GM13977 (cell line): ENCODE measurements at places on chromosomes 5 and 9.

- DNase-seq: no peak
These were observed 17.6 kb upstream of the AGGF1 start for GRCh38 chr5:77012601-77013000.

- DNase-seq: no peak
These were observed 62.6 kb upstream of the SLC25A51 start for GRCh38 chr9:37966412-37967013.

GRCh38 chr5:134127988-134128647, 13.6 kb downstream of the TCF7 start:
- no peak for DNase-seq

GRCh38 chr9:130343445-130343918, 77.9 kb downstream of the HMCN2 start:
- peak; percentile 48 for DNase-seq

DNA sequence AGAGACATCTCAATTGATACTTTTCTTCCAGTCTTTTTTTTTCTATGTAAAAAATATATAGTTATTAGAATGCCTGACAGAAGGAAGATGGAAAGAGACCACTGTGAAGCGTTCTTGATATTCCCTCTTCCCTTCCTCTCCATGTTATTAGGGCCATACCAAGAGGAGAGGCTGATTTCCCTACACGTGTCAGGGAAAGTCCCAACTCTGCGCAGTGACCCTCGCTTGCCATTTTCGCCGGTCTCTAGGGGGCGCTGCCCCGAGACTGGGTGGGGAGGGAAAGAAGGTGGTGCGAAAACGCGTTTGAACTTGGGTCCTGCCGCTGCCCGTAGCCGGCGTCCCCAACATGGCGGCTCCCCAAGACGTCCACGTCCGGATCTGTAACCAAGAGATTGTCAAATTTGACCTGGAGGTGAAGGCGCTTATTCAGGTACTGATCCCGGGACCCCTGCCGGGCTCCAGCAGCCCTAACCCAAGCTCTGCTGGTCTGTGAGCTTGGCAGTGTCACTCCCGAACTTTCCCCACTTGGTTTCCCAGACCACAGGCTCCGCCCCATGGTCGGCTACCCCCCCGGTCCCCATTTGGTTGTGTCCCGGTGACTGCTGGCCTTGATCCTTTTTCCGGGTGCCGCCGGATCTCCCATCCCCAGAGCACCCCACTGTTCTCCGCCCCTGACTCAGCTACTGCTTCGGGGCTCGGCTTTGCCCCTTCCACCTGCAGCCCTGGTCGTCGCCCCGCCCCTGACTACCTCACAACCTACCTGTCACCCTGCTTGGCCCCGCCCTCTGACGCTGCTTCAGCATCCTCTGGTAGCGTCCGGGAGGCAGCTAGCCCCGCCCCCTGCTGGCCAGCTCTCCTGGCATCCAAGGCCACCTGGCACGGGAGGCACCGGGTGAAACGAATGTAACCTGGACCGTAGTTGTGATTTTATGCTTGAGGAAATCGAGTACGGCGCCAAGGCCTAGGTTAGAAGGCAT, at the start of gene BNIP1:
BNIP1 (plus strand) TSS at position 332 of the 977 bp plus-strand sequence; CDS start at position 347, 15 bp downstream.
- DNase-seq: peak; percentile 91

DNA sequence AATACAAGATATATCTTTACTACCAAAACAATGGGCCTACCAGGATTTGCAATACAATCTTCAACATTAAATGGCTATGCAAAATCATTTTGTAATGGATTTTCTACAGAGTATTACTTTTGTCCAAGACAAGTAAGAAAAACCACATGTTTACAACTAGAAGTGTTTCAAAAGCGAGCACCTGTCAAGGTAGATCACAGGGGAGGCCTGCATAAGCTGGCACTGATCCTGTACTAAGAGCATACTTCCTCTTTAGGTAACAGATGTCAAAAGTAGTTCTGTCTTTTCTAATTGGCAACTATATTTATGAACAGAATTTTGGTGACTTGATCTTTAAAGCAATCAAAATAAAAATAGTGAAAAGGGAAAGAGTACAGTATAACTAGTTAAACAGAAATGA, 249.0 kb downstream of the MLLT3 start:
- DNase-seq: no peak

DNA sequence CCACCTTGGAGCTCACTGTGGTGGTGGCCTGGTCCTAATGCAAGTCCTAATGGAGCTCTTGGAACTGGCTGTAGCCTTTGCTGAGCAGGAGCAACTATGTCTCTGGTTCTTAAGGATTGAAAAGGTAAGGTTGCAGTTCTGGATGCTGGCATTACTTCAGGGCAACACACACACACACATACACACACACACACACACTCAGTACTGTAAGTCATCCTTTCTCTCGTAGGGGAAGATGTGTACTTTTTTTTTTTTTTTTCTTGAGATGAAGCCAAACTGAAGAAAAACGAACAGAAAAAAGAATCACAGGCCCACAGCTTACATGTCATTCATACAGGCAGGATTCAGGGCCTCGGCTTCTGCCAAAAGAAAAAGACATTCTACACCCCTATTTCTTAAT, 81.1 kb upstream of the RPS23 start:
- no peak for DNase-seq

- DNase-seq: no peak
These were observed 11.3 kb downstream of the ACSL6 start for GRCh38 chr5:132000241-132000490.

GRCh38 chr9:89805571-89806292, 200.9 kb downstream of the GADD45G start:
- no peak for DNase-seq

GRCh38 chr5:133843911-133844310, 124.5 kb downstream of the C5orf15 start:
- DNase-seq: no peak

GRCh38 chr5:169744336-169744735, 107.3 kb downstream of the DOCK2 start:
- DNase-seq: no peak

GRCh38 chr5:125149527-125149926, 403.1 kb upstream of the ZNF608 start:
- no peak for DNase-seq

GRCh38 chr9:27304521-27304920, 7.6 kb upstream of the EQTN start:
- DNase-seq: no peak

DNA sequence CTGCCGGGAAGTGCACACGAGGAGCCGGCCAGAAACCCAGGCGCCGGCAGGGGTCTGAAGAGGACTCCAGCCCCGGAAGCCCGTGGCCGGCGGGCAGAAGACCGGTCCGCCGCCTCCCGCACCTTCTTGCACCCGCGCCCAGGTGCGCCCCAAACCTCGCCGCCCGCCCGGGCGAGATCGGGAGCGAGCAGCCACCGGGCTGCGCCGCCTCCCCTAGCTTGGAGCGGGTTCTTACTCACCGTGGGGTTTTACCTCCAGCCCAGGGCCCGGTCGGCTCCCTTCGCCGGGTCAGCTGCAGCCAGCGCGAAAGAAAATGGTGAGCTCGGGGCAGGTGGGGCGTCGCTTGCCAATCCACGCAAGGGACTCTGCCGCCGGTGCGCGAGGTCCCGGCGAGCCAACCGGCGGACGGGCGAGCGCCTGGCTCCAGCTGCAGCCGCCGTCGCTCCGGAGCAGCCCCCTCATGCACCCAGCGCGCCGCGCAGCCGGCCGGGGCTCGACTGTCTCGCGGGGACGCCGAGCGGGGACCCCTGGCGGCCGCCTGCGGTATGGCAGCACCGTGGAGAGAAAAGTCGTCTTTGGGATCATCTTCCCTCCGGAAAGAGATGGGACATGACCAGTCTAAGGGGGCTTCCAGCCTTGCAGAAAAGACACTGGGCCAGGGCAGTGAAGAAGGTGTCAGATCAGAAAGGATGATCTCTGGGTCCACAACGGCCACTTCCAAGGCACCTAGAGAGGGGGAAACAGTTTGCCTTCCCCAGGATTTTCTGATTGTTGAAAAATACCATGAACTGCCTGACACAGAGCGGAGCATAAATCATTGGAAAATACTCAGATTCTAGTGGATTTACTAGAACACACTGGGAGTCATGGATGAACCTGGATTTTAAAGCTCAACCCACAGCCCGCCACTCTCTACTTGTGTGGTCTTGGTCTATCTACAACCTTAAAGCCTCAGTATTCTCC, at the start of gene MOB3B:
MOB3B (minus strand) TSS at position 499 of the 963 bp plus-strand sequence. CDS start 74,264 bp downstream, outside the sequence.
- peak; percentile 80 for DNase-seq

- DNase-seq: no peak
These were observed 8.5 kb downstream of the SNAPC3 start for GRCh38 chr9:15430920-15431844.

DNA sequence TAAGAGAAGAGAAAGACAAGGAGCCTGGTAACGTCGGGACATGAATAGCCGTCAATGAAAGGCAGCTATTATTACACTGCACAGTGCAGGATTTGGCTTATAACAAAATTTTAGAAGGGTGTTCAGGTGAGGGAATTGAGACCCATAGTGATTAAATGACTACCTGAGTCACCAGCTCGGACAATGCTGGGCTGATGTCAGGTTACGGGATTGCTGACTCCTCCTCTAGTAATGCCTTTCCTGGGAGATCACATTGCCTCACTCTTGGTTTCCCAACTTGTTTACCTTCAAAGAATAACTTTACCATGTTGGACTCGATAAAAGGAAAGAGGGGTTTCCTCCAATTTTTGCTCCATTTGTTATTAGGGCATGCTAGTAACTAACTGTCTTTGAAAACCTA, 132.6 kb downstream of the GHR start:
- DNase-seq: no peak

DNA sequence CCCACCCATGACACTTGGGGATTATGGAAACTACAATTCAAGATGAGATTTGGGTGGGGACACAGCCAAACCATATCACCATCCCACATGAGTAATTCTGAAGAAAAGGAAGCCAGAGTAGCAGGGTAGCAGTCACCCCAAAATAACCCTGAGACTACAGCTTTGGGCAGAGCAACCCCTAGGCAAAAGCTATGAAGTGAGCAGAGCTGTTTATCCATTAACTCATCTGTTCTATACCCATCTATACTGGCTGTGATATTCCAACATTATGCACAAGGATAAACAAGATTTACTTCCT, 12.3 kb upstream of the REEP5 start:
- DNase-seq: no peak

DNA sequence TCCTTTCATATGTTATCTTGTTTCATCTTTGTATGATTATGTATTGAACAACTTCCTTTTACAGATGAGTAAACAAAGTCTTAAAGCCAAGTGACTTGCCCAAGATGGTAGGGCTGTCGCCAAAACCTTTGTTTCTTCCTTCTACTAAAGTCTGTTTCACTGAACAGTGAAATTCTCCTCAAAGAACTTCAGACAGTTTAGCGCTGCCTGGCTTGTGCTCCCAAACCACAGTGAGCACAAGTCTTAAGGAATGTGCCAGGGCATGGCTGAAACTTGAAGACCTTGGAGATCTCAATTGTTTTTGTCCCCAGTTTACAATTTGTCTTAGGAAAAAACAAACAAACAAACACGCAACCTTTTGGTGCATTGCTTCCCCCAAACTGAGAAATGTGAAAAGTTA, 273.5 kb downstream of the CRB2 start:
- no peak for DNase-seq

GRCh38 chr9:120726484-120726883, 12.2 kb upstream of the MEGF9 start:
- no peak for DNase-seq

DNA sequence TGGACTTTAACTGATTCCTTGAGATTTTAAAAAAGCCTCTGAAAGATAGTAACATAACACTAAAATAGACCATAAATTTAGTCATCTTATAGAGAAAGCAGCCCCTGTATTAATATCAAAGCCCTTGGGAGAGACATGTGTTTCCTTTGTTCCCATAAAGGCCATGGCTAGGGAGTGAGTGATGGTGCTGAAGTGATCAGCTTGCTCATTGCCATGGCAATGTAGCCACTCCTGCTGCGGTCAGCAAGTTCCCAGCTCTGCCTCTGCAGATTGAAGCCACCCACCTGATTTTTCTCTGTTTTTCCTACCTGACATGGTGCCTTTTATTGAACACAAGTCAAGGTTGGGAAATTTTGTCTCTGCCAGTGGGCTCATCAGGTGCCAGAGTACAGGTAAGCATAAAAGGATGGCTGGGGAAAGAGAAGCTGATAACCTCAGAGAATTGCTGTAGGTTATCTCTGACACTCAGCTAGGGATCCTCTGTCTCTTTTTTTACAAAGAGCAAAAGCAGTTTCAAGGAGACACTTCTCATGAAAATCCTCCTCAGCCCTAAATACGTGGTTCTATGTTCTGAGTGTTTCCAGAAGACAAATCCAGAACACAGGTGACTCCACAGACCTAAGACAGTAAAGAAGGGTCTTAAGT, 296.3 kb upstream of the NMUR2 start:
- DNase-seq: no peak

GRCh38 chr9:21764846-21765245, 37.6 kb upstream of the MTAP start:
- DNase-seq: no peak

GRCh38 chr5:147436596-147436995, 73.3 kb downstream of the DPYSL3 start:
- no peak for DNase-seq

GRCh38 chr9:1179366-1179765, 129.2 kb downstream of the DMRT2 start:
- DNase-seq: no peak

- no peak for DNase-seq
These were observed 50.8 kb upstream of the CTNNA1 start for GRCh38 chr5:138702166-138703077.

- DNase-seq: no peak
These were observed 41.8 kb downstream of the CSF2 start for GRCh38 chr5:132115375-132115774.

DNA sequence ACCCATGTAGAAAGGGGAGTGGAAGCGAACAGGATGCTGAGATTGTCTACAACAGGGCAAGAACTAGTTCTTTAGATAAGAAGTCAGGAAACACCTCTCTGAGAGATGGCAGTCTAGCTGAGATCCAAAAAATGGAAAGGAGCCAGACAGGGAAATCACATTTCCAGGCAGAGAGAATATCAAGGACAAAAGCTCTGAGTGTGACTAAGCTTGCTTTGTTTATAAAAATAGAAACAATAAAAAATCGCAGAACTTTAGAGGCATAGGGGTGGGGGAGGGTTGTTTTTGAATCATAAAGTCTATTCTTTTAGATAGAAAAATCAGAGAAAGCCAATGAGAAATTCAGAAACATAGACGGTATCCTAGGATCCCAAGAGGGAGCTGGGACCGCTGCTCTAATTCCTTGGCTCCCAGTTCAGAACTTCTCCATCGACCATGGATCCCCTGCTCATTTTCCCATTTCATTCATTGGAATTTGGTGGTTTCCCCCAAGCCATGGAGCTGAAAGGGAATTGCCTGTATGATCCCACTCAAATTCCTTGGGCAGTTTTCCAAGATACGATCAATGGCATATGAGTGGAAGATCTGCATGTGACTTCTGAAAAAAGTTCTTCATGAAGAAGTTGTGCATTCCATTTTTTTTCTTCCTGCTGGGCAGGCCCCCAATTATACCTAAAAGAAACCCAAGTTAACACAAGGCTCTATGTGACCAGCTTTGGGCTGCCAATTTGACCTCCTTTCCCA, 182.0 kb downstream of the GRIA1 start:
- DNase-seq: no peak

DNA sequence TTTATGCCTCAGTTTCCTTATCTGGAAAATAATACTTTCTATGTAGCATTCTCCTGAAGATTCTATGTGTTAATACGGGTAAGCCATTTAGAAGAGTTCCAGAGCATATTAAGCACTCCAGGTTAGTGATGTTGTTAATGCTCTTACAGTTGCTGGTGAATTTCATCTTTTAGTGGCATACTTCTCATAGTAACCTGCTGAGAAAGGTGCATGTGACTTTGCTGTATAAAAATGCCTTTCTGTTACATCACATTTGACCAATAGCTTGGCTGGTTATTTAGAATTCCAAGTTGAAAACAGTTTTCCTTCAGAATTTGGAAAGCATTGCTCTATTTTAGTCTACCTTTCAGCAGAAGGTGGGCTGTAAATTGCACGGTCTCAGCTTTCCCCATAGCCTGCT, 27.2 kb downstream of the GCNT1 start:
- DNase-seq: no peak

GRCh38 chr9:123111427-123112014, 78.1 kb downstream of the GPR21 start:
- DNase-seq: no peak
